ENCODE measurements at places on chromosomes 5 and 9.

GRCh38 chr9:123651273-123651672, 278.7 kb downstream of the DENND1A start:
- DNase-seq, result no peak

DNA sequence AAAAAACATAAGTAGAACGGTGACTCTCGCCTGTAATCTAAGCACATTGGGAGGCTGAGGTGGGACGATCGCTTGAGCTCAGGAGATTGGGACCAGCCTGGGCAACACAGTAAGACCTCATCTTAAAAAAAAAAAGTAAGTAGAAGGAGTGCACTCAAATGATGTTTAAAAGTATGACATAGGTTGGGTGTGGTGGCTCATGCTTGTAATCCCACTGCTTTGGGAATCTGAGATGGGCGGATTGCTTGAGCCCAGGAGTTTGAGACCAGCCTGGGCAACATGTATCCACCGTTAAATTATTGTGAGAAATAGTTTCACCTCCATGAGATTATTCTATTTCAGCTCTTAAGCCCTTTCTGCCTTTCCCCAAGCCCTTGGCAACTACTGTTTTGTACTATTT, 11.2 kb downstream of the DENND4C start:
- DNase-seq, result no peak

DNA sequence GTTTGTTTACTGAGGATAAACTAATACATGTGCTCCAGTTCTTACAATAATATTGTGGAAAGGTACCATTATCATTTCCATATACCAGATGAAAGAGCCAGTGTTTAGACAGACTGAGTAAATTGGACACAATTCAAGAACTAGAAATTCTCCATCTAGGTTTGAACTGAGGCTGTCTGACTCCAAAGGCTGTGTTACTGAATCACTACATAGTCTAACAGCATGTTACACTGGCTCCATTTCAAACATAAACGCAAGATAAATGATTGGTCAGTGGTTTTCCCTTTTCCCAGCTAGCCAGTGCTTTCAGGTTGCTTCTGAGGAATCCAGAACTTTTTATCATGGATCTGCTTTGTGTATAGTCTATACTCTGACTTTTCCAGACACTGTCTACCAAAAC, 8.1 kb downstream of the SPDL1 start:
- no peak for DNase-seq

GRCh38 chr5:138610415-138610917, 35.3 kb upstream of the HSPA9 start:
- no peak for DNase-seq

GRCh38 chr9:130039528-130040147, 3.4 kb downstream of the FNBP1 start:
- no peak for DNase-seq

- DNase-seq, result no peak
Observed at GRCh38 chr5:179867476-179867875, 8.9 kb upstream of the MRNIP start.

DNA sequence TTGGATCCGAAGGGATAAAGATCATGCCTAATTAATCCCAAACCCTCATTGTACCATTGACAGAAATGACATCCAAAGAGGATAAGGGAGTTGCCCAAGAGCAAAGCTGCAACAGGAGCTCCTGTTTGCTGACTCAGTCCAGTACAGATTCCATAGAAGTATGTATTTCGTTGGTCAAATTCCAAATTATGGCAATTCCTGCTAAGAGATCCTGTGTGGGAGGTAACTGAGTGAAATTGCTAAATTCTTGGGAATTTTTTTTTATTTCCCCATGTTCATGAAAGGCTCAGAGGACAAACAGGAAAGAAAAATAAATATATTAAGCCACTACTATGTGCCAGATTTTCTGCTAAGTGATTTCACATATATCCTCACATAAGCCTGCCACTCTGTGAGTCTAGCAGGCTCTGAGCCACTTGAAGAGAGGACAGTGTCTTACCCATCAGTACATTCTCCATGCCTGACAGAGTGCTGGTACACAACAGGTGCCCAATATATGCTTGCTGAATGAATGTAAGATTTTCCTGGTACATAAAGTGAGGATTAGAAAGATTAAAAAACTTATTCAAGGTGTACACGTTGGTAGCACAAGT, 132.7 kb downstream of the GLIS3 start:
- no peak for DNase-seq

DNA sequence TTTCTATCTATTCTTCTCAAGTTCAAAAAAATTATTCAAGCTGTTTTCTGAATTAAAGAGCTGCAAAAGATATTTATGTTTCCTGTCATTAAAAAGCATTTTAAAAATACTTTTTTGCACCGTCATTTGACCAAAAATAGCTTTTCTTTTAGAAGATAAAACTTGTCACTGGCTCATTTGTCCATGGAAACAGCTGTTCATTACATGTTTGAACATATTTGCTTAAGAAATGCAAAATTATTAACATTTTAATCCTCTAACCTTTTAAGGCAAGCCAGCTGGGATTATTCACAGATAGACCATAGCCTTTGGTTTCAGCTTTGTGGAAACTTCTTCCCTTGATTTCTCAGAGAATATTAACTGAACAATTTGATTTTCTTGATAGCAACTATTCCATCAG, 393.9 kb downstream of the TUSC1 start:
- DNase-seq, result no peak

DNA sequence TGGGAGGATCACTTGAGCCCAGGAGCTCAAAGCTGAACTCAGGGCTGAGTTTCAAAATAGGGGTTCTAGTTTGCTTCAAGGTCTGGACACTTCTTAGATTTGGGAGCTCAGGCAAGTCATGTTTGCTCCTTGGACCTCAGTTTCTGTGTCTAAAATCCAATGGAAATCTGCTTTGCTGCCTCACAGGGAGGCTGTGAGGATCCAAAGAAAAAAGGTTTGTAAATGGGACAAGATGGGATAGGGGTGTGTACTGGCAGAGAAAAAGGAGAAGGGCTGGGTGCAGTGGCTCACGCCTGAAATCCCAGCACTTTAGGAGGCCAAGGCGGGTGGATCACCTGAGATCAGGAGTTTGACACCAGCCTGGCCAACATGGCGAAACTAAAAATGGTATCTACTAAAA, 39.6 kb upstream of the SH3PXD2B start:
- no peak for DNase-seq

- DNase-seq, result no peak
Observed at GRCh38 chr9:133727277-133727875, 10.8 kb downstream of the SARDH start.

DNA sequence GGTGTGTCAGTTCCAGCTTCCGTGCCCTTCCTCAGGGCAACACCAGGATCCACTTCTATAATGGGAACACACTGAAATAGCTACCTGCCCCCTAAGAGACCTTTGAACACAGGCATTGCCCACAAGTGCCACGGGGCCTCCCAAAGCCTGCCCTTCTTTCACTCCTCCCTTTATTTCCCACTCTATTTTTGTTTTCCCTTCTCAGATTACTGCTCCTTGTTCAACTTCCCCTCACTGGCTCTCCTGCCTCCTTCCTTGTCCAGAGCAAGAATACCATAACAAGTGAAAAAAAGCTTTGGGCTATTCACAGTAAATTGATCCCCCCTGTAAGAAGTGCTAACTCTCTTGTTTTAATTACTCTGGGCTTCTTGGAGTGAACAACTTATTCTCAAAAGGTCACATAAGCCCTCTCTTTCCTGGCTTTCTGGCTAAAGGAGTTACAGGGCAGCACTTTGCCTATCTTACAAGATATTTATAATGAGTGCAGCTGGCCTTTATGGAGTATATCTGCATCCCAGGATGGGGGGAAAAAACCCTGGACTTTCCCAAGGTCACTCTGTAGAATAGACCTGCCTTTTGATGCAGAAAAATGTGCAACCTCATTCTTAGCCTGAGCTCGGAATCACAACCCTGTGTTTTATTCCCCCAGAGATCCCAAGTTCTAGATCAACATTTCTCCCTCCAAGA, 11.3 kb downstream of the CTXN3 start:
- DNase-seq, result no peak

GRCh38 chr9:34590381-34591247, 1.1 kb upstream of the CNTFR start:
- no peak for DNase-seq

DNA sequence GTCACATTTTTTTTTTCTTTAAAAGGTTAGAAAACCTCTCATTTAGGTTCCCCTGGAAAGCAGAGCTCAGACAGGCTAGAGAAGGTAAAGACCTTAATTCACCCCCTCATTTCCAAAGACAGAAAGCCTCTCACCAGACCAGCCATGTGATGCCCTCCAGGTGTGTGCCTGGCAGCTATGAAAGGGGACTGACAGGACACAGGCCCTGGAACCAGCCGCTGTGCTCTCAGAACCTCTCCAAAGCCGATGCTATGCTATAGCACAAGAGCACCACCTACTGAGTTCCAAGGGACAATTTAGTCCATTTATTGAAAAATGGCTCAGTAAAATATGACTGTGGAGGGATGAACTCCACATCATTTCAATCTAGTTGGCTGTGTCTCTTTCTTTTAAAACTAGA, 48.8 kb downstream of the FANCC start:
- DNase-seq, result no peak

GRCh38 chr5:150412319-150413175, at the start of gene CD74:
Gene CD74, minus strand, starts transcription at chr5:150412910. Its CDS starts 161 bp downstream, at chr5:150412749.
- peak; percentile 91 for DNase-seq

- DNase-seq, result no peak
Observed at GRCh38 chr5:107388141-107388861, 282.4 kb downstream of the EFNA5 start.

DNA sequence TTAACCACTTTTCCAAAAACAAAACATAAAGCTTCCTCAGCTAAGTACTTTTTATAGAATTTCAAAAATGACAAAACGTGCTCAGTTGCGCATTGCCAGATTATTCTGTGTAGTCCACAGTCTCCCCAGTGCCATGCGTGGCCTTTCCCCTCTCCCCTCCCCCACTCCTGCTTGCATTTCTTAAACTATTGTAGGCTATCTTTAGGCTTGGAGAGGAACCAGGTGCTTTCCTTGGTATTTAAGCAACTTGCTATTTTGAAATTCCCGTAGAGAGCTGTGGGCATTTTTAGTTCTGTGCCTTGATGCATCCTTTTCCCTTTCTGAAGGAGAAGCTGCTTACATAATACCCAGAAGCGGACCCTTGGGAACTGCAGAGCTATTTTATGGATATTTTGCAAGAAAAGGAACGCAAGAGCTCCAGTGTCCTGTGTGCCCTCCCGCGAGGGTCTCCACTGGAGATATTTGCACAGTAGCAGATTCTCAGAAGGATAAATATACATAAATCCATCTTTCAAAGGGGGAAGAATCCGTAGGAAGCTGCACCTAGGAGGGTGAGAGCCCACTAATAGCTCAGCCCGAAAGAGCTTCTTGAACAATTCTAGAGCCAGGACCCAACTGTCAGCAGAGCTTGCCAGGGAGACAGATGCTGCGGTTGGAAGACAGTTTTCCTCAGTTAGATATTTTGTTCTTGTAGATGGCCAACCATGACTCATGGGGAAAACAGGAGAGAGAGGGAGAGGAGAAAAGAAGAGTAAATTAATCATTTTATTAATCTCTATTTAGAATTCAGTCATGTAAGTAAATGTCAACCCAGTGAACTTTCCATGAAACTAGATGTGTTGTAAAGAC, 1298.3 kb upstream of the WWC1 start:
- DNase-seq, result no peak

- DNase-seq, result peak; percentile 68
Observed at GRCh38 chr9:95317119-95317892, at the start of gene FANCC. Gene FANCC, minus strand, starts transcription at chr9:95317709. Its CDS starts 68,418 bp downstream, at chr9:95249291.

- DNase-seq, result no peak
Observed at GRCh38 chr5:116076496-116076895, 8.3 kb upstream of the COMMD10 start.

GRCh38 chr5:34589832-34590231, 66.3 kb upstream of the RAI14 start:
- no peak for DNase-seq

DNA sequence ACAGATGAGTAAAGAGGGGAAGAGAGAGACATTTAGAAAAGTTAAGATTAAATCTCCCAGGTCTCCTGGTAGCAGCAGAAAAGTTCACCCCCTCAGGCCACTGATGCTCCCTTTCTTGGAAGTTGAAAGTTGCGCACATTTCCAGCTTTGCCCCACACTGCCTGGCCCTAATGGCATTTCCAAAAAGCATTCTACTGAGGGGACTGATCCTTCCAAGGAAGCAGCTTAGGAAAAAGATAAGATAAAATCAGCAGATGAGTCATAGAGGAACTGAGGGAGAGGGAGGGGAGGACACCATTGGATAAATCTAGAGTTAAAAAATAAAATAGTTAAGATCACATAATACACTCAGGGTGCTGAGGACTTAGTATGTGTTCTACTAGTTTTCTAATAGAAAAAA, 67.6 kb upstream of the SLC12A2 start:
- no peak for DNase-seq

DNA sequence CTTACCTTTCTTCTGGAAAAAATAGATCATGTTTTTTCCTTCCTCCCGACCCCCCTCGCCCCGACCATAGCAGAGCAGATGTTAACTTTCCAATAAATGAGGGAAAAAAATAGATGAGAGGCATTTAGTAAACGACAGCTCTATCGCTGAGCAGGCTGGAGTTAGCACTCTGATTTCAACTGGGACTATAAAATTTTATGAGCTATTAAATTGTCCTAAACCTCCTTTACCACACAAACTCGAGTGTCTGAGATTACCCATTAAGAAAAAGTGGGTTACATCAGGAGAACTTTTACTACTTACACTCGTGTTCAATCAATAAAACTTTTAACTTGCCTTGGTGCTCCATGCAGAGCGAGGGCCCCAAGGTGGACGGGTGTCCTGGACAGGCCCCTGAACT, 59.8 kb upstream of the RNU6ATAC start:
- no peak for DNase-seq

- DNase-seq, result no peak
Observed at GRCh38 chr9:11269036-11269435, 656.2 kb upstream of the PTPRD start.

GRCh38 chr5:96649681-96650540, 12.3 kb upstream of the CAST start:
- DNase-seq, result no peak

DNA sequence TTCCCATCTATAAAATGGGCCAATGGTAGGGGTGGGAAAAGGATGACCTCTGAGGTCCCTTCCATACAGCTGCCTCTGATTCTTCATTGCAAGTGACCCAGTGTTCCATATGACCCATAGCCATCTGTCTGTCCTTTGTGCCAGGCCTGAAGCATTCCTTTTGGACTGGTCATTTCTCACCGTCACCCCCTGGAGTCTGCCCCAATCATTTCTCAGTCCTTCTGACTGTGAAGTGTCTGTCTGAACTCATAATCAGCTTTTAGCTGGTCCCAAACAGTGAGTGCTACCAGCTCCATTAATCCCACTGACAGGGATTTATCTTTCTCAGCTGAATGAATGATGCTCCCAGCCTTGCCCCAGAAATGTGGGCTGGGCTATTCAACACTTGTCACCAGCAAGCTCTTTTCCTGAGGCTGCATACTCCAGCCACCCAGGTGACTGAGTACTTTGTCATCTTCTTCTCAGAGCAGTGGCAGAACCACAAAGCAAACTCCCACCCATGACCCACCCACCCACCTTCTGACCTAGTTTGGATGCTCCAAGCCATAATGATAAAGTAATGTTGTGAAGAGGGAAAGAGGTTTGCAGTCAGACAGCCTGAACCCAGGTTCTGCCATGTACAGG, 37.4 kb downstream of the KCNIP1 start:
- DNase-seq, result no peak

All from activated gamma-delta T cell treated with anti-CD3 and anti-CD28 coated beads, Interleukin-2, amount 50 U/mL, for 16 hours (primary cell).